ENCODE measurements at places on chromosomes 1 and 21.

DNA sequence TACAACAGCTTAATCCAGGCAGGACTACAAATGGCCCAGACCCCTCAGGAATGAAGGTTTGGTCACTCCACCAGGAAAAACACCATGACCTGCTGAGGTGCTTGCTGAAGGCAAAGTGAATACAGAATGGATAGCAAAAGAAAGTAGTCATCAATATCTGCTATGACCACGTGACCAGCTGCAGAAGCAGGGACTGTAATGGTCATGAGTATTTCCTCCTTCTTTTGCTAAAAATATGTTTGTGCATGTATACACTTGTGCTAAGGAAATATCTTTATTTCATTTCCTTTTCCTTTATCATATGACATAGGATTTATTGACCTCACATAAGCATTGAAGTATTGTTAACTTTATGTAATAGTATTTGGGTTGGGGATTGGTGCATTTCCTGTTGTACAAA, 26.4 kb upstream of the GOLT1A start:
- DNase-seq, result no peak

DNA sequence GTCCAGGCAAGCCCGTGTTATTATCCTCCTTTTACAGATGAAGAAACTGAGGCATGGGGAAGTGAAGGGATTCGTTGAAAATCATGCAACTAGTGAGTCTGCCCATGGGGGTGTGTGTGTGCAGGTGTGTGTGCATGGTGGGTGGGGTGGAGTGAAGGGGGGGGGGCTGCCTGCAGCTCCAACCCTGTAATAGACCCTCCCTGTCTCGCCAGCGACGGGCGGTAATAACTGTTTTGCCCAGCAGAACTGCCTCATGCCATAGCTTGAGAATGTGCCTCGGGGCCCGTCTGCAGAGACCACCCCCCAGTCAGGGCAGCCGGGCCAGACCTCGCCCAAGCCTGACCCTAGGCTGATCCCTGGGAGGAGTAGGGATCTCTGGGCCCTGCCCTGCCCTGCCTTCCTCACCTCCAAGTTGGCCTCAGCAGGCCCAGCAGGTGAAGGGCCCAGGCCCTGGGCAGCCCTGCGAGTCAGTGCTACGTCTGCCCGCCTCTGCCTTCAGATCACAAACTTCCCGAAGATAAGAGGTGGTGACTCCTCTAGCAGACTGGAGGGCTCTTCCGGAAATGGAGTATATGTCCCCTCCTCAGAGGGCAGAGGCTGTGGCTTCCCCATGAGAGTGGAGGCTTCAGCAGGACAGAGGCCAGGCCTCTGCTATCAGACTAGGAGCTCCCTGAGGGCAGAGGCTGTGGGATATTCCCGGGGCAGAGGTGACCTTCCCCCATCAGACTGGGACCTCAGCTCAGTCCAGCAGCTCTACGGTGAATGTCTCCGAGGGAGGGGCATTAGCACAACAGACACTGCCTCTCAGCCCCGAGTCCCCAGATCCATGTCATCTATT, 15.7 kb upstream of the EPHA2 start:
- no peak for DNase-seq

DNA sequence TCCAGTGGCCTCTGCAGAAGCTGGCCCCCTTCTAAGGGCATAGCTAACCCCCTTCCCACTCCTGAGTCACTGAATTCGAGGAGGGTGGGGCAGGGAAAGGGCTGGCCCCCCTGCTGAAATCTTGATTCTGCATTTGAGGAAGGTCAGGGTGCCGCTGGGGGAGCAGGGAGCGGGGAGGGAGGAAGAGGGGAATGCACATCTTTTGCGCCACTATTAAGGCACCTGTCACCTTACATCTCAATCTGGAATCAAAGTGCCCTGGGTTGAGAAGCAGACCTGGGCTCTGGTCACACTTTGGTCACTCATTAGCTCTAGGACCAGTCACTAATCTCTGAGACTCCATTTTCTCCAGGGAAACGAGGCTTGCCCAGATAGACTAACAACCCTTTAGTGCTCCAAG, 62.0 kb downstream of the TOR1AIP2 start:
- DNase-seq, result no peak

DNA sequence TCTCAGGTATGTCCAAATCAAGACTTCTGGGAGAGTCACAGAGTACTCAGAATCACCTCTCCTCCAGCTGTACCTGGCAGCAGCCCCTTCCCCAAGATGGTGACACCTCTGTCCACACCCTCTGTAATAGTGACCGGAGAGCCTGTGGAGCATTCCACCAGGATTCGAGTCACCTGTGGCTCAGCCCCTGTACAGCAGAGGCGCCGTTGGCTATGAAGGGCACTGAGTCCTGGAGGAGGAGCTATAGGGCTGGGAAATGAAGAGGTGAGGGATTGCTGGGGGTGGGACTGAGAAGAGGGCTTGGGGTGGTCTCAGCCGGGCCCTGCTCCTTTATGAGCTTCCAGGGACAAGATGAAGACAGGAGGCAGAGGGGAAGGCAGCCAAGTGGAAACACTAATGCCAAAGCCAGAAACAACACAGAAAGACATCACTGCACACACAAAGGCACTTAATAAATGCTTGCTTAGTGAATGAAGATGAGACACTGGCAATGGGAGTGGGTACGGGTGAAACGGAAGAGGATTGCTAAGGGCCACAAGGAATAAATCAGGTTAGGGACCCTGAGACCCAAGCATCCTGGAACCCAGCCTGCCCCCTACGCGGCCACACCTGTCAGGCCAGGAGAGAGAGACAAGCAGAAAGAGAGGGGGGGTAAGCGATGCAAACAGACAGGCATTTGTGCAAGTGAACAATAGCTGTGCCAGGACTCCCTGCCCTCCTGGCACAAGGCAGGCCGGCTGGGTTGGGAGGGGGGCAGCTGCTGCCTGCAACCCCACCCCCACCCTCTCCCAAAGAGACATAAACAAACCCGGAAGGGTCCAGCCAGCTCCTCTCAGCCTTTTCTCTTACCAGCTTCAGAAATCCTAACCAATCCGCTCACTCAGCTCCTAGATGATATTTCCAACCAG, 3.9 kb downstream of the ARHGEF2 start:
- DNase-seq, result no peak

DNA sequence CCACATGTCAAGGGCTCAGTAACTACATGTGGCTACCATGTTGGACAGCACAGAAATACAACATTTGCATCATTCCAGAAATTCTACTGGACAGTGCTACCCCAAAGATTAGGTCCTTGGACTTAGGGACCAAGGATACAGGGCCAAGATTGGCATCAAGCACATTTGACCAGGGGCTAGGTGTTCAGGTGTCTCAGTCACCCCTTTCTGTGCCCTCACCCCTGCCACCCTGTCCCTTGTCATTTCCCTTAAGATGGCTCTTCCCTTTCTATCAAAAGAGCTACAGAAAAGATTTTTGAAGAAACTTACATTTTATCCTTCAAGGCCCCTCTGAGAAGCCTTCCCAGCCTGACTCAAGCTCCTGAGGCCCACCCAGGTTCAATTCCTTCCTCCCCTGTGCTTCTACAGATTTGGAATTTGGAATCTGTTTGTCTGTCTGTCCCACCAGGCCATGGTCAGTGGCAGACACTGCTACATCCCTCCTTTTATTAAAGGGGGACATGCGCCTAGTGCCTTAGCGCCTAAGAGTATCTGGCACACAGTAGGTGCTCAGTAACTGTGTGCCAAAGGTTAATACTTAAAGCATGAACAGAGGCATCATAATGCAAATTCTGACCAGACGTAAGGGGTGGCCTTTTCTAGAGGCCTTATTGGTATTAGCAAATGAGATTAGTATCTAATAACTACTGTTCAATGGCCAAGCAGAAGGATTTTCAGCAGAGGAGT, 21.4 kb downstream of the CSF1 start:
- DNase-seq, result no peak

- DNase-seq, result no peak
Measured at GRCh38 chr1:59768792-59769735, 45.7 kb upstream of the HOOK1 start.

All from GOT3 (cell line).